ENCODE measurements at places on chromosomes 16 and 17.

DNA sequence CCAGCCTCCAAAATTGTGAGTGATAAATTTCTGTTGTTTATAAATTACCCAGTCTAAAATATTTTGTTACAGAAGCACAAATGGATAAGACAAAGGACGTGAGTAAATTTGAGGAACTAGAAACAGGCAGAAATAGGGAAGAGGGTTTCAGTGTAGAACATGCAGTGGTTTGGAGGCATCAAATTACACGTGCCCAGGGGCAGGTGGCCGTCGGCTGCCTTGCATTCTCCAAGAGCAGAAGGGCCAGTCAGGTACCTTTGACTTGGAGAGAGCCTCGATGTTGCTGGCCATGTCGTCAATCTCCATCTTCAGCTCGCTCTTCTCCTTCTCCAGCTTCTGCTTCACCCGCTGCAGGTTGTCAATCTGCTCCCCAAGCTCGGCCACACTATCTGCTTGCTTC lies 54.3 kb downstream of the MYH13 start:
- DNase-seq, result no peak

DNA sequence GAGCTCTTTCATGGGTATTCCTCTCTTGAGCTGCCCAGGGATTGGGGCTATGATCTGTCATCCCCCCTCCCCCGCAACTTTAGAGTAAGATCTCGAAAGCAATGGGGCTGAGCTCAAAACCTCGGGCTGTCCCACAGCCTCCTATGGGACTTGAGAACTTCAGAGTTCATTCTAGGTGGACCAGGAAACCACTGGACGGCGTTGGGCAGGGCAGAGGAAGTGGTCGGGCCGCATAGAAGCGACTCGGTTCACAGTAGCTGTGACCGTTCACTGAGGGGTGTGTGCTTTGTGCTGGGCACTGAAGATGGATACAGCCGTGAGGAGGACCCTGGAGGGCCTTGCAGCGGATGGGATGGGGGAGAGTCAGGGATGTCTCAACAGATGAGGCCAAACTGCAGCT lies 292.0 kb downstream of the CPPED1 start:
- DNase-seq, result no peak

GRCh38 chr17:75459246-75459589 lies 2.8 kb downstream of the TMEM94 start:
- no peak for DNase-seq

GRCh38 chr16:81088836-81089235 lies 7.4 kb downstream of the GCSH start:
- no peak for DNase-seq

GRCh38 chr17:52209507-52209906 lies 51.0 kb upstream of the CA10 start:
- no peak for DNase-seq

DNA sequence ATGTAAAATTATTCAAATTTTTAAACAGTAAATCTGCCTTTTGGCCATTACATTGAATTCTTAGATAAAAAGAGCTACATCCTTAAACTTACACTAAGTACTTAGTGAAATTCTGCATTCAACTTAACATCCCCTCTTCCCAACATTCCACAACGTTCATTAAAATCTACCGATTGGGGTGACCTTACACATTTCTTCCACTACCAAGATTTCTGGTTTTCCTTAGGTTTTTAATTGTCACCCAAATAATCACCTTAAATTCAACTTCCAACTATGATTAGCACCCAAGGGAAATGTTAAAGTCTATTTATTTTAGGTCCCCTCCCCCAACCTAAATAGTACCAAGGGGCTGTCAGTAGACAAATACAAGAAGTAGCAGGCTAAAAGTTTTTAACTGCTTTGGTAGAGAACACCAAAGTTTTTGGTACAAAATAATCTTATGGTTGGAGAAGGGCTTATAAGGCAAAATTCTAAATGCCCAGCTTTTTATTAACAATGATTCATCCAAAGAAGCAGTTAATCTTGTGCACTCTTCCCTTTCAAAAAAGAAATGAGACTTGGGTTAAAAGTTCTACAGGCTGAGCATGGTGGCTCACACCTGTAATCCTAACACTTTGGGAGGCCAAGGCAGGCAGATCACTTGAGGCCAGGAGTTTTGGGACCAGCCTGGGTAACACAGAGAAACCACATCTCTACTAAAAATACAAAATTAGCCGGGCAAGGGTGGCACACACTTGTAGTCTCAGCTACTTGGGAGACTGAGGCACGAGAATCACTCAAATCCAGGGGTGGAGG lies 4.7 kb downstream of the SRSF1 start:
- no peak for DNase-seq

DNA sequence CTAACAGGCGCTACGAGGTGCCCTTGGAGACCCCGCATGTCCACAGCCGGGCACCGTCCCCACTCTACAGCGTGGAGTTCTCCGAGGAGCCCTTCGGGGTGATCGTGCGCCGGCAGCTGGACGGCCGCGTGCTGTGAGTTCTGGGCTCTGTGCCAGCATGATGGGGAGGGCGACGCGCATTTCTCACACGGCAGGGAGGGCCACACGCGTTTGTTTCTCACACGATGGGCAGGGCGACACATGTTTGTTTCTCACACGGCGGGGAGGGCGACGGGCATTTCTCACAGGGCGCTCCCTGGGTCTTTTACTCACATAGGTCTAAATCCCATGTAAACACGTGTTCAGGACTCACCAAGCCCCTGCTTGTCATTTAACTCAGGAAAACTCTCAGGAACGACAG lies 4.4 kb downstream of the GAA start:
- no peak for DNase-seq

DNA sequence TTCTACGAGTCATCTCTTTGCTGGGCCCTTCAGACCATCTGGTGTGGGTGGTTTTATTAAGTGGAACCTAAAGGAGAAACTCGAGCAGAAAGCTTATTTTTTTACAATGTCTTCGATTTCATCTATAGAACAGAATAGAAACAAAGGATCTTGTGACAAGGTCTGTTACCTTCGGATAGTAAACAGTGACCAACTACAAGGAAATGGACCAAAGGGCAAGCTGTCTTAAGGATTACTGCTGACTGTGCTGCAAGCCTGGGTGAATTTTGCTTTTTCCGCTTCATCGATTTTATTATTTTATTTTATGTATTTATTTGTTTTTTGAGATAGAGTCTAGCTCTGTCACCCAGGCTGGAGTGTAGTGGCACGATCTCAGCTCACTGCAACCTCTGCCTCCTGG lies 348.9 kb upstream of the ERCC4 start:
- no peak for DNase-seq
